ENCODE measurements at places on chromosomes 16 and 17.

- no peak for ATAC-seq
These were observed 7.8 kb downstream of the ABR start for GRCh38 chr17:1171953-1172352.

DNA sequence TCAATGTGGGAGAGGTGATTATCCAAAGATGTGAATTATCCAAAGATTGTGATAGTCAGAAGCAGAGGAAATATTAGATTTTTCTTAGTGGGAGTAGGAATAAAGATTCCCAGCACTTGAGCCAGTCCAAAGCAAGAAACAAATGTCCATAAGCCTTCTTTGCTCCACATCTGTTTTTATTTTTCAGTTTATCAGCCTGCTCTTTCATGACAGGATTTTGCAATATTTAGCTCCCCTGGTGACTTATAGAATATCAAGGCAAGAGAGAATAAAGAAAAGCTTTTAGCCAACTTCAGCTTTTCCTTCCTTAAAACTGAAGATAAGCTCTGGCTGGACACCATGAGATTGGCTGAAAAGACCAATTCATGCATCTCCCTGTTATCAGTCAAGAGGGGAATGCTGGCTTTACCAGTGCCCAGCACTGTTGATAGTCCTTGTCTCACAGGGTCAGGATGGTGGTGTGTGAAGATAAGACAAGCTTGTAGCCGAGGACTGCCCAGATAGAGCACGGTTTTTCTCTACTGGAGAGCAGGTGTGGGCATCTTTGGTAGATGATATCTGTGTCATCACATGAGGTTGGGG, 706.5 kb downstream of the KCNJ2 start:
- no peak for ATAC-seq

DNA sequence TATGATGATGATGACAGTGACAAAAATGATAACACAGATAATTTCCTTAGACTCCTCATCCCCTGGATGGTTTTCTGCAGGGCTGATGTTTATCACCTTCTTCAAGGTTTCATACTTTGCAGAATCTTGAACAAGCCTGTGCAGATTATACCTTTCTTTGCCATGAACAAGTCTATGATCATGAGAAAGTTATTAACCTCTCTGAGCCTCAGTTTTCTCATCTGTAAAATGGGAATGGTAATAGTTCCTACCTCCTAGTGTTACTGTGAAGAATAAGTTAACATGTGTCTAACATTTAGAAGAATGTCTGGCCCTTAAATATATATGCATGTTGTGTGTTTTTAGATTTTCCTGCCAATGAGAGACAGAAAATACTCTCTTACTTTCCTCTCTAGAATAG, 321.8 kb downstream of the SNX29 start:
- no peak for ATAC-seq

DNA sequence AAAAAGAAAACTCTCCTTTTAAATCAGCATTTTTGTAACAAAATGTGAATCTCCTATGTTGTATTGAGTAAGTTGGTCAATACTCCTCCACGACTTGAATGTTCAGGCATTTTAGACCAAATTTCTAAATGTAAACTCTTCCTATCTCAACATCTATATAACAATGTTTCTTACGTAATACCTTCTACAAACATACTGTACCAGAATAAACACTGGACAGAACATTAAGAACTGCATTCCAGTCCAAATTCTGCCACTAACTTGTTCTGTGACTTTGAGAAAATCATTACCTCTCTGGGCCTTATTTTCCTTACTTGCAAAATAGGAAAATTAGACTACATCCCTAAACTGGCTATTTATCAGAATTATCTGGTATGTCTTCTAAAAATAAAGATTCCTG, 40.1 kb downstream of the AKAP10 start:
- ATAC-seq = no peak
